GM03348 (cell line): ENCODE measurements at places on chromosomes 7 and 10.
A peak's percentile ranks its signal among the peaks of the same experiment; 100 is the strongest.

DNA sequence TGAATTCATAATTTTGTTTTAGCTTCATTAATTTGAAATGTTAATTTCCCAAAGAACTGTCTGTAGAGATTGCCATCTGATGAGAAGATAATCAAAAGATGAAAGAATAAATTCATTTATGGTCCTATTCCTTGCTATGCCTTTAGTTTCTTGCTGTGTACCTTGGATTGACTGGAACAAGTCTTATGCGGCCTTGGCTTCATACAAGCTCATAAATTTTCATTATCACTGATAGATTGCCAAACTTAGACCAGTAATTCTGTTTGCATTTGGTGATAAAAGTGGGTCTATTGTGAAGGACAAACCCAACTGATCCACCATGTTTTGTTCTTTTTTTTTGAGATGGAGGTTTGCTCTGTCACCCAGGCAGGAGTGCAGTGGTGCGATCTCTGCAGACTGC, 48.2 kb downstream of the ARID5B start:
- DNase-seq = no peak

- peak; percentile 11 for DNase-seq
Observed at GRCh38 chr7:137563981-137564380, 220.4 kb upstream of the PTN start.

DNA sequence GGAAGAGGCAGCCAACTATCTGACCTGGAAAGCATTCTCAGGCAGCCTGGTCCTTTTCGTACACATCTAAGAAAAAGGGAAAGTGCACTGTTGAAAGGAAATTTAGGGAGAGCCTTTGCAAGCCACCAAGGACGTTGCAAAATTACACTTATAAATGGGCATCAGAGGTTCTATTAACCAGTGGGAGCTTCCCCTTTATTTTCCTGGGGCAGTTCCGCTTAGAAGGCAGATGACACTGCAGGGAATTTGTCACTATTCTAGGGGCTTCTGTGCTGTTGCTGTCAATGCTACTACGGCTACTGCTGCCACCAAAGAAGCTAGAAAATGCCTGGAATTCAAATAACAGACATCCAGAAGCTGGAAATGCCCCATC, 79.6 kb upstream of the AUTS2 start:
- DNase-seq = no peak

DNA sequence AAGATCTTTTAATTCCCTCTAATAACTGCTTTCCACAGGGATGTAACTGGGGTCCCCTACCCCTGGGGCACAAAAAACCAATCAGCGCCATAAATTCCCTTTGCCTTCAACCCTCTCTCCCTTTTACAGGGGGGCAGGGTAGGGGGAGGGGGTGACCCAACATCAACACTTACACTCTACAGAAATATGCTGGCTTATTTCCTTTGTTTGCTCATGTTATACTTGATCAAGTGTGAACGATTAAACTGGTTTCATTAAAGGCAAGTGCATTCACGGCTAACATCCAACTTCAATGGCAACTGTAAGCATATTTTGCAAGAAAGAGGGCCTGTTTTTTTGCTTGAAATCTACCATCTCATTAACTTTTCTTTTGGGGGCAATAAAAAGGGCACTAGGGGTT, 2.9 kb downstream of the CTBP2 start:
- DNase-seq = no peak

DNA sequence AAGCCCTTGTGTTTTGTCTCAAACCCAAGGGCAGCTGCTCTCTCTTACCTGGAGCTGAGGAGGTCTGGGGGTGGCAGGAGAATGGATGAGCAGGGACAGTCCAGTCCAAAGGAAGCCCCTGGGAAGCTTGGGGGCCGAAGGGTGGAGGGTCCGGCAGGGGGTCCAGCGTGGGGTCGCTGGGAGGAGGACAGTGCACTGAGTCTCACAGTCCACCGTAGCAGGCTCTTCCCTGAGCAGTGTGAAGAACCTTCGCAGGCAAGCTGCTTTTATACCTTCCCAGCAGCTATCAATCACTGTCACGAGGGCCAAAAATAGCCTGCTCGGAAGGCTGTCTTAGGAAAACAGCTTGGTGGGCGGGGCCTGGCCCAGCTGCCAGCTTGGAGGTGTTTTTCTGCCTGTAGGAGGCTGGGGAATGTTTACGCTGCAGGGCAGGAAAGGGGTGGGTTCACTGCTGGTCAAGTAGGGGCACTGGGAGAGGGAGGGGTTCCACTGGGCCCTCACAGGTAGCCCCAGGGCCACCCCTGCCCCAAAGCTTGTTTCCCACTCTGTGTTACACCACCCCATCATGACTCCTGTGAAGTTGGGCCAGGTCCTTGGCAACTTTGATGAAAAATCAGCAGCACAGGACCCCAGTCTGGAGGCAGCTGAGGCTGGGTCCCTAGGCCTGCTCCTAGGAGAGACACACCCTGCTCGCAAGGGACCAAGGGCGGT, at the start of gene DEPP1:
DEPP1 (minus strand) TSS at position 240 of the 711 bp plus-strand sequence. CDS start 779 bp downstream, outside the sequence.
- peak; percentile 87 for DNase-seq

GRCh38 chr10:13882119-13882711, 295.4 kb downstream of the PRPF18 start:
- DNase-seq = peak; percentile 73

DNA sequence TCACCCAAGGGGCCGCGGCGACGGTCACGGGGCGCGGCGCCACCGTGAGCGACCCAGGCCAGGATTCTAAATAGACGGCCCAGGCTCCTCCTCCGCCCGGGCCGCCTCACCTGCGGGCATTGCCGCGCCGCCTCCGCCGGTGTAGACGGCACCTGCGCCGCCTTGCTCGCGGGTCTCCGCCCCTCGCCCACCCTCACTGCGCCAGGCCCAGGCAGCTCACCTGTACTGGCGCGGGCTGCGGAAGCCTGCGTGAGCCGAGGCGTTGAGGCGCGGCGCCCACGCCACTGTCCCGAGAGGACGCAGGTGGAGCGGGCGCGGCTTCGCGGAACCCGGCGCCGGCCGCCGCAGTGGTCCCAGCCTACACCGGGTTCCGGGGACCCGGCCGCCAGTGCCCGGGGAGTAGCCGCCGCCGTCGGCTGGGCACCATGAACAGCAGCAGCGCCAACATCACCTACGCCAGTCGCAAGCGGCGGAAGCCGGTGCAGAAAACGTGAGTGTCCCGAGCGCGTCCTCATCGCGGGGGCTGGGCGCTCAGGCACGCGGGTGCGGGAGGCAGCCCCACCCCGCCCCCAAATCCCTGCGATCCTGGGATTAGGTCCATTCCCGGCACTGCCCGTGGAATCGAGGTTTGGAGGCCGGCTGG, 509 bp downstream of the AHR start:
- peak; percentile 55 for DNase-seq

DNA sequence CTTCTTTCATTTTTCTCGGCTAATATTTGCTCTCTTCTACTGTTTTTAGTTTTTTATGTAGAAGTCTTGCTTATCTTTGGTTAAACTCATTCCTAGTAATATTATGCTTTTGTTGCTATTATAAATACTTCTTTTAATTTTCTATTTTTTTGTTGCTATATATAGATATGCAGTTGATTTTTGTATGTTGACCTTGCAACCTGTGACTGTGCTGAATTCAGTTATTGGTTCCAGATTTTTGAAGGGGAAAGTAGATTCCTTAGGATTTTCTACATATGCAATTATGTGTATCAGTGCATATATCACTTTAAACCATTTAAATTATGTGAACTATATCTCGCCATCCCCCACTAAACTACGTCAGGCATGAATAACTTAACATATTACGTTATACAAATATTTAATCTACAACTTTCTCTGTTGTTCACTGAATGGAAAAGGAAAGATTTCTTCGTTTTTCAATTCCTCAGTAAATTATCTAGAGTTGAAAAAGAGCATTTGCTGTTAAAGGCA, 71.5 kb downstream of the IDE start:
- DNase-seq = no peak

GRCh38 chr7:95925236-95925635, 152.9 kb downstream of the DYNC1I1 start:
- DNase-seq = no peak

DNA sequence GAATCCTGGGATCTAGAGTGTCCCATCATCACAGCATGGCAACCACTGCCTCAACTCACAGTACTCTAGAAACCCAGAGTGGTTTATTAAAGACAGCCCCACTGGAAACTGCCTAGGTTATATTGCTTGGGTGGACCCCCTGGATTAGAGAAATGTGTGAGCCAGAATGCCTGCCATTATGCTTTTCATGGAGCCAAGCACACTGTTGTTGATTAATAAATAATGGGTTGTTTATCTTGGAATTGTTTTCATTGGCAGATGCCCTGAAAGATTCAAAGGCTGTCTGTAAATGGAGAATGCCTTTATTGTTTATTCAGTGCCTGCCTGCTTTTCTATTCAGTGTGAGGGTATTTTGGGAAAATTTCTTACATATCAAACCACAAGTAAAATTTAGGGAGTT, 52.1 kb downstream of the GNAI1 start:
- DNase-seq = no peak

GRCh38 chr7:138238734-138239659, 162.7 kb downstream of the AKR1D1 start:
- no peak for DNase-seq

DNA sequence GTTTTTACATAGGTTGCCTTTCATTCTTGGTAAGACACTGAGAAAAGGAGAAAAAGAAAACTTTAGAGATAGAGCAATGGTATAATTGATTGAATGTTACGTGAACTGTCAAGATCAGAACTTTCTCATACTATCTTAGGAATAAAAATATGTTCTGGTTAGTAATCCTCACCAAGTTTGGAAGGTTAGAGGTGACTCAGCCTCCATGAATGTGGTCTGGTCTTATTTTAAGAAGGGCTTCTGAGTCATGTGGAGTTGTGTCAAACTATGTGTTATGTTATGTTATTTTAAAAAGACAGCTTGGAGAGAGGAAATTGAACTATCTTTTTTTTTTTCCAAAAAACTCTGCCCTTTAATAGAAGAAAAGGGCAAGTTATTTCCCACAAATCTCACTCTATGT, 458.6 kb upstream of the KLF6 start:
- DNase-seq = peak; percentile 64
